ENCODE measurements at places on chromosomes 16 and 17. TPM values are rescaled to one million over a fixed set of nuclear protein-coding genes. Genes with fewer than 3 reads are reported as not detected.
A peak's percentile ranks its signal among the peaks of the same experiment; 100 is the strongest.

RDM1 gene
- total RNA-seq, result not detected

- H3K36me3 ChIP-seq, result no peaks in the 10 kb centered on the region
- peak within 1 kb of the TSS; percentile 85 for H3K4me3 ChIP-seq
- peaks cover 7% of the 10 kb centered on the region for H3K4me1 ChIP-seq
These were observed at the start of gene ZFHX3 for GRCh38 chr16:73047536-73048291. Gene ZFHX3 (minus strand): TSS chr16:73048128. CDS start chr16:72960145, 87,983 bp downstream.

GRCh38 chr17:59941131-59941530 lies 23.4 kb downstream of the RNFT1 start:
- H3K36me3 ChIP-seq, result no peaks in the 10 kb centered on the region
- no peak for DNase-seq
- H3K4me3 ChIP-seq, result no peak overlapping the region
- no peaks in the 10 kb centered on the region for H3K4me1 ChIP-seq
- H3K27ac ChIP-seq, result no peak overlapping the region

- no peaks in the 10 kb centered on the region for H3K4me1 ChIP-seq
- DNase-seq, result peak; percentile 31
- no peaks in the 10 kb centered on the region for H3K36me3 ChIP-seq
- no peaks in the 10 kb centered on the region for H3K27me3 ChIP-seq
- H3K27ac ChIP-seq, result peak overlapping the region; percentile 34
These were observed 7.3 kb upstream of the VEZF1 start for GRCh38 chr17:57995076-57995956.

SLC13A5 gene
- 2.6 TPM for total RNA-seq

DNA sequence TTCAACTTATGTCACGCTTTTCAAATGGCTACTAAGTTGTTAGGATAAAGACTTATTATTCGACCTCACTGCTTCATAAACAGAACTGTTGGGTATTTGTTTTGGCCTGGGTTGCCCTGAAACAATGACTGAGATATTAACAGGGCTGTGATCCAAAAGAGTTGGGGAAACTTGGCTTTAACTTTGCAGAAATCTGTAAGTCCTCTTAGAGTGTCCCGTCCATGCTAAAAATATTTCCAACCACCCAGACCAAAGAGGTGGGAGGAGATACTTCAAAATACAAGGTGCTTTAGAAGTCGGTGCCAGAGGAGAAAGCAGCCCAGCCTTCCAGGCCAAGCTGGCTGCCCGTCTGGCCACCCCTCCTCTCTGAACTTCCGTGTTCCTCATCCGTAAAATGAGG lies 16.1 kb upstream of the SPATA32 start:
- H3K36me3 ChIP-seq, result no peaks in the 10 kb centered on the region
- no peaks in the 10 kb centered on the region for H3K27me3 ChIP-seq
- H3K4me3 ChIP-seq, result no peak overlapping the region
- no peak overlapping the region for H3K27ac ChIP-seq
- DNase-seq, result no peak

CTRB1 gene
- not detected for total RNA-seq

GLIS2 gene
- total RNA-seq, result 49.8 TPM

DNA sequence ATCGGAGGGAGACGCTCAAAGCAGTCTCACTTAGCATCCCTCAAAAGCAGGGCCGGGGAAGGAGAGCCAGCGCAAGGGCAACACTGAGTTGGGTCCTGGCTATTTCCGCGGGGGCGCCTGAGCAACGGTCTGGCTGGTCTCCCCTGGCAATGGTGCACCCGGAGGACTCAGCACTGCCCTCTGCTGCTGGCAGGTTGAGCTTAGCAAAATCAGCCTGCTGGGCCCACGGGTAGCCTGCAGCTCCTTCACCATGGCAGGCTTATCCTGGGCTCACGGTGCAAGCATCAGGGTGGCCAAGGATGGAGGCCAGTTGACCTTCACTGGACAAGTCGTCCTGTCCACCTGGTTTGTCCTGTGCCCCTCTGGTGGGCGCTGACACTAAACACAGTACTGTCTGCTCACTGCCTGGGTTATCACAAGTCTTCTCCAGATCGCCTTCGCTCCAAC lies 14.4 kb upstream of the ALDH3A1 start:
- DNase-seq, result peak; percentile 68
- no peak overlapping the region for H3K27ac ChIP-seq
- H3K36me3 ChIP-seq, result no peaks in the 10 kb centered on the region
- H3K27me3 ChIP-seq, result no peaks in the 10 kb centered on the region
- H3K4me3 ChIP-seq, result no peak overlapping the region

DNA sequence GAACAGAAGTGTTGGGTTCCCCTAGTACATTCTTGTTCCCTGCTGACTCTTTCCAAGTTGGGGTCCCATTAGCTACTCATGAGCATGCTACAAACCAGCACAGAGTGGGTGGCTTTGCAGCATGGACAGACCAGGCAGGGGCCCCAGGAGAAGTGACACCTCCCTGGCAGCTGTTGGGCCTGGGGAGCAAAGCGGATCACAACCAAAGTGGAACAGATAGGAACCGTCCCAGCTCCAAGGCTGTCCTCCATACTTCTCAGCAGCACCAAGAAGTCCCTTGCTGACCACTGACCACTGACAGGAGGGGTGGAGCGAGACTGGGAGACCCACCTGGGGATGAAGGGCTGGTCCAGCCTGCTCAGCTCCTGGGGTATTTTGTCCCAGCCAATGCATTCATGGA lies 12.4 kb upstream of the GFAP start:
- no peaks in the 10 kb centered on the region for H3K27me3 ChIP-seq
- no peaks in the 10 kb centered on the region for H3K4me1 ChIP-seq
- no peak overlapping the region for H3K27ac ChIP-seq
- DNase-seq, result no peak

DRG2 gene
- 24.7 TPM for total RNA-seq

CES4A gene
- 8.7 TPM for total RNA-seq

DNA sequence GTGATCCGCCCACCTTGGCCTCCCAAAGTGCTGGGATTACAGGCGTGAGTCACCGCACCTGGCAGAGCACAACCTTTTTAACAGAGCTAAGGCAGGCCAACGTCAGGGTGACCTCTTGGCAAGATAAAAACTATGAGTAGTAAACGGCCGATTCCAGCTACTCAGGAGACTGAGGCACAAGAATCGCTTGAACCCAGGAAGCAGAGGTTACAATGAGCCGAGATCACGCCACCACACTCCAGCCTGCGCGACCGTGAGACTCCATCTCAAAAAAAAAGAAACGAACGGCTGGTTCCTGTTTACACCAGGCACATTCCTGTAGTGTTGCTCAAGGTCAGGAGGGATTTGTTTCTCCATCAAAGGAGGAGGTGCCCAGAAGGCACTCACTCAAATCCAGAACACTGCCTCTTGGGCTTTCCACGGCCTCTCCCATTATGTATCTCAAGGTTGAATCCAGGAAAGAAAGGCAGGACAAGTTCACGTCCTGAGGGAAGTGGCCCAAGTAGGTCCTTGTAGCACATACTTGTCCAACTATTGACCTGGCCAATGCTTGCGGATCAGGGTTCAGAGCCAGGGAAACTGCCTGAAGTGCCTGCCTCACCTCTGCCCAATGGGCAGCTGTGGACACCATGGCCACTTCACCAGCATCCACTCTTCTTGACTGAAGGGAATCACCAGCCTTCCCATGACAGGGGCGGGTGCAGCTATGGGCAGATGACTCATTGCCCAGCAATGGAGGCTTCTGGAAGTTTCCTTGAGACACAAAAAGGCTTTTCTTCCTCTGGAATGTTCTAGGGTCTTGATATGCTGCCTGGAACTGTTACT lies 13.5 kb downstream of the KNOP1 start:
- no peaks in the 10 kb centered on the region for H3K27me3 ChIP-seq
- H3K4me1 ChIP-seq, result peaks cover 20% of the 10 kb centered on the region
- no peaks in the 10 kb centered on the region for H3K36me3 ChIP-seq
- no peak overlapping the region for H3K4me3 ChIP-seq
- peak overlapping the region; percentile 84 for H3K27ac ChIP-seq

GAST gene
- not detected for total RNA-seq

GRCh38 chr16:7763111-7763510 lies 430.5 kb downstream of the RBFOX1 start:
- no peaks in the 10 kb centered on the region for H3K36me3 ChIP-seq
- H3K4me1 ChIP-seq, result no peaks in the 10 kb centered on the region
- no peaks in the 10 kb centered on the region for H3K27me3 ChIP-seq
- DNase-seq, result no peak
- H3K4me3 ChIP-seq, result no peak overlapping the region

DNA sequence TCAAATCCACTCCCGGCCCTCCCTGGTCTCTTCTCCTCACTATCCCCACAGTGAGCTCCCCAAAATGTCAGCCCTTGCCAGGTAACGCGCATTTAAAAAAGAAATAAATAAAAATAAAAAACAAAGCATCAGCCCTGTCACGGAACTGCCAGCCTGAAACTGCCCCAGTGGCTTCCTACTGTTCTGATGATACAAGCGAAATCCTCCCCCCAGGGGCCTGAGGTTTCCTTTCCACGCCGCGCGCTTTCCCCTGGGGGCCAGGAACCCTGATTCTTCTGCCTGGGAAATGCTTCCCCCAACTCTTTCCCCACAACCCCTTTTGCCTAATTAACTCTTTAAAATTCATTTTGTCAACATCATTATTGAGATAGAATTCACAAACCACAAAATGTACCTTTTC lies 12.2 kb upstream of the RPH3AL start:
- no peak overlapping the region for H3K27ac ChIP-seq
- H3K36me3 ChIP-seq, result no peaks in the 10 kb centered on the region
- H3K27me3 ChIP-seq, result no peaks in the 10 kb centered on the region
- no peak overlapping the region for H3K4me3 ChIP-seq
- no peak for DNase-seq
- H3K4me1 ChIP-seq, result no peaks in the 10 kb centered on the region

Data from ovary (tissue), 10 donors.